ENCODE measurements at places on chromosomes 13 and 19.
A peak's percentile ranks its signal among the peaks of the same experiment; 100 is the strongest.

GRCh38 chr13:71789693-71790329, 77.2 kb downstream of the DACH1 start:
- DNase-seq = no peak

DNA sequence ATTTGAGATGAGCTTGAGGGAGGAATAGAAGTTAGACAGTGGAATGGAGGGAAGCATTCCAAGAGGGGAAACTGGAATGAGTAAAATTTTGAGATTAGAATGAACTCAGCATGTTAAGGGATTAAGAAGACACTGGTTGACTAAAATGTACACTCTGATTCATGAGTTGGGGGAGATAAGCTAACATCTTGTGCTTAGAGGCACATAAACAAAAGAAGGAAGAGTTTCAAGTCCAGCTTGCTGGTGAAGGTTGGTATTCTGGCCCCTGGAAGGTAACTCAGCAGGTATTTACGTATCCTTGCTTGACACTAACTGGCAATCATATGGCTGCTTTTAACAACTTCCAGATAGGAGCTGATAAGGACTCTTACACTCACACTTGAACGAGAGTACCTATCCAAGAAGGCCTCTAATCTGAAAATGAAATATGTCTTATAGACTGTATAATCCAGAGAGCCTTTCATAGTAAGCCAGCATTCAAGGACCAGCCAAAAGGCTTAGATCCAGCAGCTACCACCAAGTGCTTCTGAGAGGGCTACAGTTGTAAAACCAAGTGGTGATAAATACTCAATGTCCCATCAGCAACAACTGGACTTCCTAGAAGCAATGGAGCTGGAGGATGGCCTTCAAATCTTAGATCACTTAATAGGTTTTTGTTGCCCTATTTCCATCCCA, 149.7 kb upstream of the SERP2 start:
- no peak for DNase-seq

- peak; percentile 13 for DNase-seq
These were observed 1617.1 kb downstream of the PCDH9 start for GRCh38 chr13:65613004-65613403.

- no peak for DNase-seq
These were observed 16.5 kb downstream of the MIER2 start for GRCh38 chr19:328025-328505.

GRCh38 chr19:32744555-32745325, 25.2 kb downstream of the TDRD12 start:
- DNase-seq = no peak

GRCh38 chr19:19502808-19503602, 12.3 kb downstream of the TSSK6 start:
- DNase-seq = no peak

DNA sequence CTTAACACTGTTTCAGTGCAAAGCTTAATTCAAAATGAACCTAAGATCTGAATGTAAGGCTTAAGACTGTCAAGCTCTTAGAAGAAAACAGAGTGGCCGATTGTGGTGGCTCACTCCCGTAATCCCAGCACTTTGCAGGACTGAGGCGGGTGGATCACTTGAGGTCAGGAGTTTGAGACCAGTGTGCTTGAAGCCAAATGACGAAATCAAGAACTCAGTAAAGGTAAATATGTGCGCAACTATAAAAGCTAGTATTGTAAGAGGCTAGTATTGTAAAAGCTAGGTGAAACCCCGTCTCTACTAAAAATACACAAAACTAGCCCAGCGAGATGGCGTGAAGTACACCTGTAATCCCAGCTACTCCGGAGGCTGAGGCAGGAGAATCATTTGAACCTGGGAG, 12.7 kb downstream of the ATP4B start:
- DNase-seq = no peak

DNA sequence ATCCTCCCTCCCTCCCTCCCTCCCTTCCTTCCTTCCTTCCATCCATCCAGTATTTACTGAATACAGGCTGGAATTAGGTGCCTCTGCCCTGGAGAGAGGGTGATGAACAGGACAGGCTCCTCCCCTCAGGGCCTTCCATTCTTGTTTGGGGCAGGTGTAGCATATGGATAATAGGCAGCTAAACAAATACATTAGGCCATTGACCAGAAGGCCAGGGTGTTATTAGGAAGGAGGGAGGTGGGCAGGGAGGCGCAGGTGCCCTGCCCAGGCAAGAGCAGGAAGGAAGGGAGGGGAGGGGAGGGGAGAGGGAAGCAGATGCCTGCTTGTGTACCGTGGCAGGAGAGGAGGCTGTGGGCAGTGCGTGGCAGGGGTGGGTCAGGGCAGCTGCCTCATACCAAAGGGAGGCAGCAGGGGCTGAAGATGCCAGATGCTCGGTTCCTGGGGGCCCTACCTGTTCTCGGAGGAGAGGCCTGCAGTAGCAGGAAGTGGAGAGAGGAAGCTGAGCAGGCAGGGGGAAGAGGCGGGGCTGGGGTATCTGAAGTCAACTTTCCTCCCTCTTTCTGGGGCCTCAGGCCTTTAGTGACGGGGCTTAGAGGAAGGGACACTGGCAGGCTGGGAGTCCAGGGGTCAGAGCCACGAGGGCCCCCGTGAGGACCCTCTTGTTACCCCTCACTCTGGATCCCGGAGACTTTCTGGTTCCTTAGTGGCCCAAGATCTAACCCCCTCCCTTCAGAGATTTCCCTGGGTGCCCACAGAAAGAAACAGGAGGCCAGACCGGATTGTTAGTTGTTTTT, at the start of gene RINL:
Gene RINL, minus strand, starts transcription at position 495 of the 794 bp plus-strand sequence. CDS start 1,533 bp downstream, outside the sequence.
- no peak for DNase-seq

GRCh38 chr13:88544836-88545235, 873.7 kb downstream of the SLITRK5 start:
- peak; percentile 48 for DNase-seq

- no peak for DNase-seq
These were observed at the start of gene PNMA8A for GRCh38 chr19:46471116-46471733. PNMA8A (minus strand) TSS chr19:46471563; CDS start chr19:46471035, 528 bp downstream.

DNA sequence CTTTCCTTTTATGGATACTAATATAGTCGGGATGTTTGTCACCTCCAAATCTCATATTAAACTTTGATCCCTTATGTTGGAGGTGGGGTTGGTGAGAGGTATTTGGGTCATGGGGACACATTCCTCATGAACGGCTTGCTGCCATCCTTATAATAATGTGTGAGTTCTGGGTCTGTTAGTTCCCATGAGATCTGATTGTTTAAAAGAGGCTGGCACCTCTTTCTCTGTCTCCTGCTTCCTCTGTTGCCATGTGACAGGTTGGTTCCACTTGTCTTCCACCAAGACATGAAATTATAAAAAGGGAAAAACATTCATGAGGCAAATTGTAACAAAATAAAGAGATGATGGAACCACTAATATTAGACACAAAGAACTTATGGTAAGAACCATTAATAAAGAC, 107.8 kb upstream of the ATXN8OS start:
- no peak for DNase-seq

DNA sequence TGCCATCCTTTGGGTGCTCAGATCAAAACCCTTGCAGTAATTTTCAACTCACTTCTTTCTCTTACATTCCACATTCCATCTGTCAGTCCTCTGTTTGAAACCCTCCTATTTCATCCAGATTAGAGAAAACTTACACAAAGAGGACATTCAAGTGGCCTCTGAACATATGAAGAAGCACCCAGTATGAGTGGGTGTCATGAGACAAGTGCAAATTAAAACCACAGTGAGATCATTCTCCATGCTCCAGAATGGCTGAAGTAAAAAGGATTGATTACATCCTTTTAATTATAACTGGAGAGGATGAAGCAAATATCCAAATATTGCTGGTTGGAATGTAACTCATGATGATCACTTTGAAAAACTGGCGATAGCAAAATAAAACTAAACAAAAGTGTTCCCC, 96.5 kb downstream of the MIPEP start:
- no peak for DNase-seq

DNA sequence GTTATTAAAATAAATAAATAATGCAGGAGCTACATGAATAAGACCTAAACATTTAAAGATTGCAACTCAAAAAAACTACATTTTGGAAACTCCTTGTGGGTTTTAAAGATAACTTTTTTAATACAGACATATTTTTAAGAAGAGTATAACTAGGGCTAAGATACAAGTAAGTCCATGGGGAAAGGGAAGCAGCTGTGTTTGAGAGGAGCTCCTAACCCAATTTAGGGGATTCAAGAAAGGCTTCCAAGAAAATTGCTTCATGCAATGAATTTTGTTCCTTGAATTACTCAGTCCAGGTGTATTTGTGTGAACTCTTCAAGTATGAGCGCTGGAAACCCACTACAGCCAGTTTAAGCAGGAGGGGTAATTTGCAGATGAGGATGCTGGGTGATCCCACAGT, 44.1 kb upstream of the C13orf42 start:
- DNase-seq = no peak

- peak; percentile 38 for DNase-seq
These were observed 3.1 kb downstream of the KISS1R start for GRCh38 chr19:920051-920864.

- no peak for DNase-seq
These were observed 22.4 kb upstream of the RNF113B start for GRCh38 chr13:98199480-98199879.

GRCh38 chr19:6750062-6750461, 10.6 kb downstream of the TRIP10 start:
- no peak for DNase-seq

DNA sequence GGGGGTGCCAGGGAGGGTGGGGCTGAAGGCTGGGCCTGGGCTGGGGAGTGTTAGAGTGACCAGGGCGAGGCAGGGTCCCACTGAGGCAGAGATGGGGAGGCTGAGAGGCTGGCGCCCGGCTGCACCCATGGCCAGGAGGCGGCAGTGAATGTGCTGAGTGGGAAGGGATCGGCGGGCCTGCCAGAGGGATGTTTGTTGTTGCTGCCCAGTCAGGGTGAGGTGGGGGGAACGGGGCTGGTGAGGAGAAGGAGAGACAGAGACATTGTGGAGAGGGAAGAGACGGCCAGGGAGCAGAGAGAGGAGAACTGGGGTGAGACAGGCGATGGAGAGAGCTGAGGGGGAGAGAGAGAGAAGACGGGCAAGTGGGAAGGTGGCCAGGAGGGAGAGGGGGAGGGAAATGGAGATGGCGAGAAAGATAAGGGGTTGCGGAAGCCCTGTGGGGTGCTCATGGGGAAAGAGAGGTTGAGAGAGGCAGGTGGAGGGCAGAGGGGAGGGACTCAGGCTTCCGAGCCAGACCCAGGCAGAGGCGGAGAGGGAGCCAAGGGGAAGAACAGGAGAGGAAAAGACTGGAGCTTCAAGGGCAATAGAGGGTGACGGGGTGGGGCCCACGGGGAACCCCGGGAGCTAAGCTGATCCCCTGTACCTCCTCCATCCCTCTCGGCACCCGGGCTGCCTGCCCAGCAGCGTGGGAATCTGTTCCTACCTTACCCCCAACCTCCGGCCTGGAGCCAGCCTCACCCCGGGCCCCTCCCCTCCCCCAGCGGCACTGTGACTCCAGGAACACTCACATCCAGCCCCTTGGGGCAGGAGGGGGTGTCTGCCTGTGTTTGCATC, 690 bp upstream of the B3GNT8 start:
- DNase-seq = no peak

DNA sequence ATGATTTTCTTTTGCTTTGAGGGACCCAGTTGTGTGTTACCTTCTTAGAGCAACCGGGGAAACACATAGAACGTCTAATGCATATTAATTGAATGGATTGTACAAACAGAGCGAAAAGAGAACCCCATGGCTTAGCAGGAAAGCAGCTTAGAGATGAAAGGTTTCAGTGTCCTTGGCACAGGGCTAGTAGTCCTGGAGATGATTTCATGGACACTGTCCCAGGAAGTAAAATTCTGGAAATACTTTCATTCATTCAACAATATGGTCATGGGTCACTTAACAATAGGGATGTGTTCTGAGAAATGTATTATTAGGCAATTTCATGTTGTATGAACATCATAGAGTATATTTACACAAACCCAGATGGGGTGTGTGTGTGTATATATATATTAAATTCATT, 9.7 kb upstream of the FUT2 start:
- DNase-seq = peak; percentile 43

DNA sequence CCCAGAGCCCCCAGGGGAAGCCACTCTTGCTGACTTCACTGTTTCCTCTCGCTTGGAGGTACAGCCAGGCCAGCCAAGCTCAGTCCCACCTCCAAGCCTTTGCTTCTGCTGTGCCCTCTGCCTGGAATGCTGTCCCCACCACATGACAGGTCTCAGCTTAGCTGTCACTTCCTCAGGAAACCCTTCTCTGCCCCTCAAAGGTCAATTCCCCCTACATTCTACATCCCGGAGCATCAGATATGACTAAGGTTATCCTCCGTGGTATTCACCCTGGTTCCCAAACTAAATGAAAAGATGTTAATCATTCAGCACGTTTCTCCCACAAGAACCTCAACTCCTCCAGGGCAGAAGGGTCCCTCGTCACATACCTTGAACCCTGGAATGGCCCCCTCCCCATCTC, 53.5 kb downstream of the PTPRS start:
- DNase-seq = peak; percentile 33
